ENCODE measurements at places on chromosomes 3 and 15. TPM values are rescaled to one million over a fixed set of nuclear protein-coding genes. Genes with fewer than 3 reads are reported as not detected.
A peak's percentile ranks its signal among the peaks of the same experiment; 100 is the strongest.

GRCh38 chr3:31461426-31461825, 71.3 kb upstream of the STT3B start:
- no peak for DNase-seq

GRCh38 chr3:187025656-187026316, 95.5 kb downstream of the ST6GAL1 start:
- DNase-seq: peak; percentile 82

- DNase-seq: no peak
Observed at GRCh38 chr15:99324082-99324620, 72.9 kb downstream of the LRRC28 start.

GRCh38 chr15:26551473-26551872, 221.4 kb downstream of the GABRB3 start:
- DNase-seq: no peak

Gene EPHB3
- not detected for total RNA-seq

- no peak for DNase-seq
Observed at GRCh38 chr15:28017423-28017924, 81.6 kb downstream of the OCA2 start.

DNA sequence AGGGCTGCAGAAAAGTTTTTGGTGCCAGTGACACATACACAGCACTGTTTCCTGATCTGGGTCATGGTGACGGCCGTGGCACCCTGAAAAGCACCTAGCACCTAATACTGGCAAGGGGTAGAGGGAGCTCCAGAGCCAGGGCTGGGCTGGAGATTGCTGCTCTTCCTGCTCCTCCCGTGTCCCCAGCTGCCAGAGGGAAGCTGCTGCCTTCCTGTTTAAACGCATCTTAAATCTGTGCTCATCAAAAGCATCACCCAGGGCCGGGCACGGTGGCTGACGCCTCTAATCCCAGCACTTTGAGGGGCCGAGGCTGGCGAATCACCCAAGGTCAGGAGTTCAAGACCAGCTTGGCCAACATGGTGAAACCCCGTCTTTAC, 156.7 kb upstream of the MEF2A start:
- DNase-seq: peak; percentile 73

- DNase-seq: no peak
Observed at GRCh38 chr3:190299969-190300368, 22.3 kb downstream of the CLDN1 start.

DNA sequence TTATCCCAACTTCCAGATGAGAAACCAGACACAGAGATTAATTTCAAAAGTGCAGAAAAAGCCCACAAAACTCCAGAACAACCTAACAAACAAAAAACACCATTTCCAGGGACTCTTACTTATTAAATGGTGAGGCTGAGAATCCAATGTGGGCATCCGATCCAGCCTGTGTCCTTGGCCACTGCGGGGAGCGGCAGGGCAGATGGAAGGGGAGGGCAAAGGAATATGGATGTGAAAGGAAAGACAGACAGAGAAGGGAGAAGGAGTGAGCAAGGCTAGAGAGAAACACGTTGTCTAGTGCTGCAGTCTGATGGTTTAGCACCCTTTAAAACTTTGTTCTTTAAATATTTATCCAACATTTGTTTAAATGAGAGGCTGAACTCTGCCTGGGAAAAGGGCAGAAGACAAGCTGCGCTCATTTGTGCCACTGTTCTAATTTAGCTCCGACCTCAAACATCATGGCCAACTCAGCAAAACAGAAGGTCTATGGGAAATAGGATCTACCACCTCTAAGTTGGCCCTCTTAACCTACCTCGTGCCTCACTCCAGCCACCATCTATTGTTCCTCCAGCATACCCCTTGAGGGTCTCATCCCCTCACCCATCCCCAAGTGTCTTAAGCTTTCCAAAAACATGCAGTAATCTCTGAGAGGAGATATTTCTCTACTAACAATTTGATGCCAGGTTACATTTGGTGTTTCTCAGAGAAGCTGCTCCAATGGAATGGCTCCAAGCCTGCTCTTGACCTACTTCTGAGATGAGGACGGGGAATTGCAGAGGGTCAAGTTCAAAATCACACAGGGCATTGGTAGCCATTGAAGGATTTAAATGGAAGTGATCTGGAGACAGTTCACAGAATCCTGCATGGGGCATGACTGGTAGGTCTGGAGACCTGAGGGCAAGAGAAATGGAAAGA, 77.4 kb downstream of the CD47 start:
- no peak for DNase-seq

- DNase-seq: no peak
Observed at GRCh38 chr15:73727330-73727976, 25.7 kb downstream of the INSYN1 start.

DNA sequence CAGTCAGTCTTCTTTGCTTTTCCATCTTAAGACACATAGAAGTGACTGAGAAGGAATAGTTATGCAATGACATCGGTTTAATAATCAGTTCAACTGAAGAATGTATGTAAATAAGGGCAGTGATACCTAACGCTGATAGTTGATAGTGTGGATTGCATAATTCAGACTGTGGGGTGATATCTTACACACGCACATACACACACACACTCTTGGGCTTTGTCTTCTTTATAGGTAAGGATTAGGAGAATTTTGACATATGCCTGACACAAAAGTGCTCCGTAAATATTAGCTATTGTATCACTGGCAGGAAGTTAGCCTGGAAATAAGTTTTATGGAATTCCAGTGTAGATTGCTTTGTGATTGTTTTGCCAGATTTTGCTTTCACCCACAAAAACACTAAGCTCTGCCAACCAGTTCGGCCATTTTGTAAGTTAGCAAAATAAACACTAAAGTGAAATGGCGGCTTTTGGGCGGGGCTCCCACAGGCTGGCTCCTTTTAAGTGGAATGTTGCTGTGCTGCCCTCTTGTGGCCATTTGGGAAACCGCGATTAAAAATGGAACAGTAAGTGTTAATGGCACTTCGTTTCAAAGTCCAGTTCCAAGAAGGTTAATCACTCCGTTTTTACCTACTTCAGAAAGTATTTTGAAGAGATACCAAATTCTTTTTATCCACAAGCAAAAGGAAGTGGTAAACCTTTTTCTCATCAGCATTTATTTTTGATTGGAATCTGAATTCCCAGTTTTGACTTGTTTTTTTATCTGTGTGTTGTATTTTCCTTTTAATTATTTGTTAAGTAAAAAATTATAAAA, 17.7 kb downstream of the CHD2 start:
- DNase-seq: peak; percentile 98

- no peak for DNase-seq
Observed at GRCh38 chr3:100912571-100912970, 80.7 kb downstream of the ABI3BP start.

DNA sequence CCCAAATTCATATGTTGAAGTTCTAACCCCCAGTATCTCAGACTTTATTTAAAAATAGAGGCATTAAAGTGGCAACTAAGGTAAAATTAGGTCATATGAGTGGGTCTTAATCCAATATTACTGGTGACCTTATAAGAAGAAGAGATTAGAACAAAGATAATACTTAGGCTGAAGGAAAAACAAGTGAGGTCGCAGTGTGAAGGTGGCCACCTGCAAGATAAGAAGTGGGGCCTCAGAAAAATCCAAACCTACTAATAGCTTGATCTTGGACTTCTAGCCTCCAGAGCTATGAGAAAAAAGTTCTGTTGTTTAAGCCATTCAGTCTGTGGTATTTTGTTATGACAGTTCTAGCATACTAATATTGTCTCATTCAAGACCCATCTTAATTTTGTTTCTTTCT, 159.9 kb upstream of the PEX5L start:
- DNase-seq: no peak

- no peak for DNase-seq
Observed at GRCh38 chr3:16932877-16933276, 48.1 kb downstream of the PLCL2 start.

Gene ZBBX
- total RNA-seq: not detected

DNA sequence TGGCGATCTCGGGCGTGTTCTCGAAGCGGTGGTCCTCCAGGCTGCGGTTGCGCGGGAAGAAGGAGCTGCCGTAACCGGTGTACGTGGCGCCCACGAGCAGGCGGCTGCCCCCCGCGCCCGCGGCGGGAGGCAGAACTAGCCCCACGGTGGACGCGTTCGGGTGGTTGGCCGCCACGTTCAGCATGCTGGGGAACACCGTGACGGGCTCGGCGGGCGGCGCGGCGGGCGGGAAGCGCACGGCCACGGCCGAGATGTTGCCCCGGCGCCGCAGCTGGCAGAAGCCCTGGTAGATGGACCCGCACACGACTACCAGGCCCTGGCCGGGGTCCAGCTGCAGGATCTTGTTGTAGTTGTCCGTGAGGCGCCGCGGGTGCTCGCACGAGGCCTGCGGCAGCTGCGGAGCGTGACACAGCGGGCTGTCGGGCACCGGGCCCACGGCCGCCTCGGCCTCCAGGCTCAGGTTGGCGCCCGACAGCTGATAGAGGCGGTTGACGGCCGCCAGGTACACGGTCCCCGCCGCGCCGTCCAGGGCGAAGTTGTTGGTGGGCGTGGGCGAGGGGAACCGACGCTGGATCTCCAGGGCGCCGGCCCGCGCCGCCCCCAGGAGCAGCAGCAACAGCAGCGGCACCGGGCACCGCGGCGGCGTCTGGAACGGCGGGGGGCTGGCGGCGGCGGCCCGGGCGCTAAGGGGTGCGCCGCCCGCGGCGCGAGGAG, 397 bp downstream of the PLXND1 start:
- DNase-seq: no peak
